Activated T-helper 1 cell treated with anti-CD3 and anti-CD28 coated beads, Interleukin-2, amount 50 U/mL, for 16 hours (primary cell): ENCODE measurements at places on chromosomes 5 and 9.

DNA sequence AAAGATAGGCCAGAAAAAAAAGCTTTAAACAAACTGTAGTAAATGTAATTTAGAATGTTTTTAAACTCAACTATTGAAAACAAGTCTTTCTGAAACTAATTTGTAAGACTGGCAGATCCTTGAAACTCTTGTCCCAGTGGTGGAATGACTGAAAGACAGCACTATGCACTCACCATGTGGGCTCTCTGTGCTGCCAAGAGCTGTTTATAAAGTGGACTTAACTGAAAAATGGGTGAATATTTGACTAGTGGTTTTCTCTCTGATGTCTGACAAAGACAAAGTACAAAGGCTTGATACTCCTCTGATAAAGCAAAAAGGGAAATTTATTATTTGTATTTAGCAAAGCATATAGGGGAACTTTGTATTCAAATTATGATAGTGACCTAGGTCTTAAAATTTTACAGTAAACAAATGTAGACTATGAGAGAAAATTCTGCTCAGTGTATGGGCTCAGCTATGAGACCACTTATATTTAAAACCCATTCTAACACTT, 635.4 kb downstream of the NR2F1-AS1 start:
- no peak for DNase-seq

- no peak for DNase-seq
Measured at GRCh38 chr9:115107701-115108100, 10.3 kb downstream of the TNC start.

DNA sequence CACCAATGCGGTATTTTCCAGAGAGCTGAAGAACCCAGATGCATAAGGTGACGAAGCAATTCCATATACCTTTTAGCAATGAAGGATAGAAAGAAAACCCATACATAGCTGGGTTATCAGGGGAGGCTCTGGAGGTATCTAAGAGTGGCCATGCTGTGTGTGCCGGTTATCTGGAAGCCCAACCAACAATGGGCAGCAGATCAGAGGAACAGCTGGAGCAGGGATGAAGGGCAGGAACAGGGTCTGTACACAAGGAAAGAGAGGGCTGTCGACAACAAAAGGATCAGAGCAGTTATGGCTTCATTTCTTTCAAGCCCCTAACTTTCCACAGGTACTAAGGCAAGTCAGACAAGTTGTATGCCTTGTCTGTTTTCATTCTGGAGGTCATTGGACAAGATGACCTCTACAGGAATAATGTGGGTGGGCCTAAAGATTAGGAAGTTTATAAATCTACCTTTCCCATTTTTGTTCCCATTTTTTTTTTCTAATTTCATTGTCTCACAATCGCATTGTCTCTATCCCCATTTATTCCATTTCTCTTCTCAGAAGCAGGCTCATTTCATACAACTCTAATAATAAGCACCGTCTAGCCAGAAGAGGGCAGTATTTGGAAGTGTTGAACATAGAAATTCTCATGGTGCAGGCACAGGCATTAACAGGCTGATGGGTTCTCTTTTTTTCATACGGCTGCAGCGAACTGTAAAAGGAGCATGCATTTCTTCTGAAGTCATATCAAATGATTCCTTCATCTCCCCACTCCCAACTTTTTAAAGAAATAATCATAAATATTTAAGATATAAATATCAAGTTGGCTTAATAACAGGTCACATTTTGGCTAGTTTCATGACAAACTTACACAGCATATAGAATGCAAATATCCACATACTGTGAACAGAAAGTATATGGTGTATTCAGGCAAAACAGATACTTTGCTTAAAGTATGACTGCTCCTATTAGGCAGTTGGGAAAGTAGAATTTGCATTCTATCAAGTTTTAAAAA, 63.5 kb downstream of the ZNF474 start:
- no peak for DNase-seq

GRCh38 chr9:470552-471194, 256.0 kb downstream of the DOCK8 start:
- DNase-seq = no peak

DNA sequence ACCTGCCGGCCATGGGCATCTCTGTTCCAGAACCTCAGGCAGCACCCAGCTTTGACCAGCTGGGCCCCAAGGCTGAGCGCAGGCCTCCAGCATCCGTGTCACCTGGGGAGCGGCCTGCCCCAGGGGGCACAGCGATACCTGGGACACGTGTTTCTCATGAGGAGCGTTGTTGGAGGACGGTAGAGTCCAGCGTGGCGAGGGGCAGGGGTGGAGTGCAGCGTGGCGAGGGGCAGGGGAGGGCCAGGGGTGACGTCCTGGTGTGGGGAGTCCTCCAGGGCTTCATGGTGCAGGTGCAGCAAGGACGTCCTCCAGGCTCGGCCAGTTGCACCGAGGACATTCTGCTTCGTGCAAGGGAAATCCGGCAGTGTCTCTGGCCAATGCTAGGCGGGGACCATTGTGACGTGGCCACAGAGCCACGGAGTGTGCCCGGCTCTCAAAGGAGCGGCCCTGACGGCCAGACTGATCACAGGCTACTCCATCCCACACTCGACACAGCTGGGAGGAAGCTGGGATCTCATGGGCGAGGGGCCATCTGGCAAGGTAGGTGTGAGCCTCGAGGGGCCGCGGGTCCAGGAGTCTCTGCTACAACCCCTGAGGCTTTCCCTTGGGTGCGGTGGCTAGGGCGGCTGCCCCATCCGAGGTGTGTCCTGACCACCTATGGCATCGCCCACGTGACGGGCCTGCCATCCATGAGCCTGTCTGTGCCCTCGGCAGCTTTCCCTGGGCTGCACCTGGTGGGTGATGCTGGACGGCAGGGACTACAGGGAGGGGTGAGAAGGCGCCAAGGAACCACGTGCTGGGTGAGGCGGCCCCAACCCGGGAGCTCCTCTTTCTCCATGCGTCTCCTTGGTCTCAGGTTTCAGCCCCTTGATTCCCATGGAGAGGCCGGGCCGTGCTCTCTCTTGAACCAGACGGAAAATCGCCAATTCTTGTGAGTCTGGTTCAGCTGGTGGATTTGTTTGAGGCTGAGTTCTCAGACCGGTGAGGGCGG, 33.8 kb downstream of the SLC9A3 start:
- no peak for DNase-seq

- no peak for DNase-seq
Measured at GRCh38 chr5:138732933-138733332, 20.3 kb upstream of the CTNNA1 start.

DNA sequence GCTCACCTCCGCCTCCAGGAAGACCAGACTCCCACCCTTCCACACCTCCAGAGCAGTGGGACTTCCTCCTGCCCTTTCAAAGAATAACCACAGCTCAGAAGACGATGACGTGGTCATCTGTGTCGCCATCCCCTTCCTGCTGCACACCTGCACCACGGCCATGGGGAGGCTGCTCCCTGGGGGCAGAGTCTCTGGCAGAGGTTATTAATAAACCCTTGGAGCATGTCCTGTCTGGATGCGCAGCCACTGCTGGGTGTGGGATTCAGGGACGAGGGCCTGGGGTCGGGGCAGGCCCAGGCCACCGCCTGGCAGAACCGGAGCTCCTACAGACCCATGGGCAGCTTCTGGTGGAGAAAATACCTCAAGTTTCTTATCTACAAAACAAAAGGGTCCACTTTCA, 5.0 kb downstream of the PAEP start:
- no peak for DNase-seq

DNA sequence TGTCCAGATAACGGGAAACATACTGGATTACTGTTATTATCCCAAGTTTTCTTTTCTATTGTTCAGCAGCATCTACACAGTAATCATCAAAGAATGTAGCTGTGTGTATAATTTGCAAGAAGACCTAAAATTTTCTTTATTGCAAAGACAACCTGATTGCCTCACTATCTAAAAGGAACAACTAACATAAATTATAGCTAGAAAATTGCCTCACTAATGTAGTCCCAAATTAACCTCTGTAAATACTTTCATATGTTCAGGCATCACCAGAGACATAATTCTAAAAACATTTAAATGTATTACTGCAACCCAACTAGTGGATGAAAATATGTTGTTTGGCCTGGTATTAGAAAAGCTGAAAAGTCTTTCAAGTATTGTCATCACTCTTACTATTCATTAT, 275.4 kb downstream of the CDH12 start:
- no peak for DNase-seq

DNA sequence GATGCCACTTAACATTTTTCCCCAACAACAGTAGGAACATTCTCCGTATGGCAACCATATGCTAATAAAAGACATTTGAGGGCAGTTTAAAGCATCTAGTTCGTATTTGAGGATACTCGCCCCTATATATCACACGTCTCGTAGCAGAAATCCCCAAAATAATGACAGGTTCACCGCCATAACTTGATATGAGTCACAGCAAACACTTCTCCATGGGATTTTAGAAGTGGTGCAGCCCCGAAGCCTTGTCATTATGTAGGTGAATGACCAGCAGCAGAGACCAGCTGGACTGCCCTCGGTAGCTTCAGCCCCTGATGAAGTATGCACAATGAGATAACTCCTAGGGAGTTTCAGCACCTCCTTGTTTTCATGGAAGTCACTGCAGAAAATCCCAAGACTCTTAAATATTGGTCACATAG, 2.0 kb downstream of the CTNND2 start:
- no peak for DNase-seq

- DNase-seq = no peak
Measured at GRCh38 chr5:154776167-154776566, 21.0 kb downstream of the LARP1 start.

DNA sequence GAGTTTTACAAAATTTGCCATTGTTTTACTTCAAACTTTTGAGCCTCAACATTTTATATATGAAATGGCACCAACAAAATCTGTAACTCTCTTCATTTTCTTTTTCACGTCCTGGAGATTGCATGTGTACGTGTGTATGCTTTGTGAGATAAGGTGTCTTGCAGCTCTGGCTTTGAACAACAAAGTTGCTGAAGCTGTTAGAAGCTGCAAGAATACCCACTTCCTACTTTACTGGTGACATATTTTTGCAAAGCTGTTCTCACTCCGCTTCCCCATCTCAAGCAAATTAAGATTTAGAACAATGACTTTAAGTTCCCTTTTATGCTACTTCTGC, 41.8 kb downstream of the FYB1 start:
- no peak for DNase-seq

DNA sequence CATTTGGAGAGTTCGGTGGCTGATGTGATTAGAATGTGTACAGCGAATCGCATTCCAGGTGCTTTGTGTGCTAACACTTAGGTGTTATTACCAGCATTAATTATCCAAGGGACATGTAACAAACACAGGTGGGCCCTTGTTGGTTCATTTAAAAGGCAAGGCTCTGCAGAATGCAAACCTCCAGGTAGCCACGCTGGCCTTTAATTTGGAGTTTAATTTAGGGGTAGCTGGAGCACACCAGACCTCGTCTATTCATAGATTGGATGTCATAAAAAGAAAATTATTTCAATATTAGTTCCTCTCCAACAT, 191.1 kb downstream of the MAT2B start:
- DNase-seq = no peak

DNA sequence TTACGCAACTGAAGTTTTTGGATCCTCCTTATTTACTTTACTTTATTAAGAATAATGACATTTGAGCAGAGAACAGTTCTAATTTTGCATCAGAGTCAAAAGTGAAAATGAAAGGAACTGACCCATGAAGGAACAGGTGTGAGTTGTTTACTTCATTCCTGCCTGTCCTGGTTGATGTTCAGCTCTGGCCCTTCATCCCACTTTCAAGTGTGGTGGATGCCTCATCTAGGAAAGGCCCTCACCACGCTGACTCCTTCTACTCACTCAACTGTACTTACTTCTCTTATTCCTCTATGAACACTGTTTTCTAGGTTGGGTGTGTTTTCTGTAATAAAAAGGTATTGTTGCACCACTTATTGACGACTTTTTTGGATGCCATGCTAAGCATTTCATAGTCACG, 61.8 kb upstream of the PLEKHG4B start:
- DNase-seq = no peak

DNA sequence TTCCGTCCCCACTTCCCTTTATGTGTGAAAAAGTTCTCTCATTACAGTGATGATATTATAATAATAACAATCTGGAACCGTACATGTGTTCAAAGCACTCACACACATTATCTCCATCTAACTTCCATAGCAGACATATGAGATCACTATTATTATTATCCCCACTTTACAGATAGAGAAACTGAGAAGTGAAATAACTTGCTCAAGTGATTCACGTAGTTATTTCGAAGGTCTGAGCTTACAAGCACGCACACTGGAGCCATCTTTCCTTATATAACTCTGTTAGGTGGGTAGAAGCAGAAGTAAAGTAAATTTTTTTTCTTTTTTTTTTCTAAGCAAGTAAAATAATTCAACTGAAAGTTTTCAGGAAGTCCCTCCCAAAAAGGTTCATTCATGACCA, 62.9 kb upstream of the PTGER4 start:
- no peak for DNase-seq

- DNase-seq = no peak
Measured at GRCh38 chr9:3299872-3300271, 225.9 kb downstream of the RFX3 start.

- no peak for DNase-seq
Measured at GRCh38 chr5:124614105-124614504, 132.3 kb downstream of the ZNF608 start.

GRCh38 chr9:114928136-114928535, 2.3 kb downstream of the TNFSF8 start:
- no peak for DNase-seq

DNA sequence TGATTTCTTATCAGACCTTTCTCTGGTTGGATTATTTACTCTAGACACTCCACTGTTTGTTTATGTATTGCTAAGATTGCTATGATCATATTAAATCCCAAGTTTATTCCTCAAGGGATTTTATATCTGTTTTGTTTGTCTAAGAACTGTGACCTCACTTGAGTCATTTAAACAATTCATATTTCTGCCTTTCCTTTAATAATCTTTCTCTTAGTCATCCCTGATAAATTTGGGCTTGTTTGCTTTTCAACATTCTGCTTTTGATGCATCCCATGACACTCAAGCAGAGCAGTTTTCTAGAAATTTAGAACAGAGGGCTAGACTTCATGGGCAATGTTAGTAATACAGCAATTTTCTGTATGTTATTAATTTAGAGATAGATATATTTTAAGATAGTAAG, 231.6 kb upstream of the TNC start:
- no peak for DNase-seq
